ENCODE measurements at places on chromosomes 3 and 15.

DNA sequence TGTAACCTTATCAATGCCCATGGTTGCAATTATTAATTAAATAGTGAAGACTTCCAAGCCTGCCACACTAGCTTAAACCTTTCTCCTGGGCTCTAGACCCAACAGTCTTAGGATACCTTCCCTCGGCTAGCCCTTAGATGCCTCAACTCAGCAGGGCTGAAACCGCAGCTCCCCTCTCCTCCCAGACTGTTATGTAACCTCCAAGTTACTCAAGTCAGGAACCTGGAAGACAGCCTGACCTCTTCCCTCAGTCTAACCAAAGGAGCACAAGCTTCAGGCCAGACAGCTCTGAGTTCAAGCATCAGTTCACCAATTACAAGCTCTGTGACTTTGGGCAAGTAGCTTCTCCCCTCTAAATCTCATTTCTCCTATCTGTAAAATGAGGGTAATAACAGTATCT is 70.5 kb upstream of the HACD2 start:
- no peak for DNase-seq

- DNase-seq, result no peak
Measured at GRCh38 chr15:78102741-78103140, 10.4 kb downstream of the SH2D7 start.

GRCh38 chr3:112807685-112808084 is 39.0 kb downstream of the CD200R1L start:
- DNase-seq, result no peak

DNA sequence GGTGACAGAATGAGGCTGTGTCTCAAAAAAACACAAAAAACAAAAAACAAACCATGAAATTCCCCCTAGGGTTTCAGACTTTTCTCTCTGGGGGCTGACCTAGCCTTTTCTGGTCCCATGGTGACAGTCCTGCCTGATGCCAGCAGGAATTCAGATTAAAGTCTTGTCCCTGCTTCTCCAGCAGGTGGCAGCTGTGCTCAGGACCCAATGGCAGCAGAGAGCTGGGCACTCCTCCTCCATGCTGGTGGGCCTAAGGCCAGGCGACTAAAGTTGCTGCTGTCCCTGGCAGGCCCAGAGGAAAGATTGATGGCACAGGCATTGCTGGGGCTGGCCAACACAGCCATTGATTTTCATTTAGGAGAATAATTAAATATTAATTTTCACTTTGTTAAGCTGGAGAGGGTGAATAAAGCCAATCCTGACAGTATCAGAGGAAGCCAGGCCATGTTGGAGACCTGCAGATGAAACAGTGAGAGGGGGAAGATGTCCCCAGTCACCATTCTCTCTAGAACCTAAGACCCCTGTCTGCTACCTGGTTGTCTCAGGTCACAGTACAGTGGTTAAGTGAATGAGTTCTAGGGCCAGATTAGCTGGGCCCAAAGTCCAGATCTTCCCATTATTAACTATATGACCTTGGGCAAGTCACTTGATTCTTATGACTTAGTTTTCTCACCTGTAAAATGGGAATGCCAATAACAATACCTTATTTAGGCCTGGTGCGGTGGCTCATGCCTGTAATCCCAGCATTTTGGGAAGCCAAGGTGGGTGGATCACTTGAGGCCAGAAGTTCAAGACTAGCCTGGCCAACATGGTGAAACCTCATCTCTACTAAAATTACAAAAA is 7.1 kb downstream of the CELF6 start:
- peak; percentile 73 for DNase-seq

GRCh38 chr15:32778391-32779176 is 60.8 kb downstream of the GREM1 start:
- DNase-seq, result no peak

DNA sequence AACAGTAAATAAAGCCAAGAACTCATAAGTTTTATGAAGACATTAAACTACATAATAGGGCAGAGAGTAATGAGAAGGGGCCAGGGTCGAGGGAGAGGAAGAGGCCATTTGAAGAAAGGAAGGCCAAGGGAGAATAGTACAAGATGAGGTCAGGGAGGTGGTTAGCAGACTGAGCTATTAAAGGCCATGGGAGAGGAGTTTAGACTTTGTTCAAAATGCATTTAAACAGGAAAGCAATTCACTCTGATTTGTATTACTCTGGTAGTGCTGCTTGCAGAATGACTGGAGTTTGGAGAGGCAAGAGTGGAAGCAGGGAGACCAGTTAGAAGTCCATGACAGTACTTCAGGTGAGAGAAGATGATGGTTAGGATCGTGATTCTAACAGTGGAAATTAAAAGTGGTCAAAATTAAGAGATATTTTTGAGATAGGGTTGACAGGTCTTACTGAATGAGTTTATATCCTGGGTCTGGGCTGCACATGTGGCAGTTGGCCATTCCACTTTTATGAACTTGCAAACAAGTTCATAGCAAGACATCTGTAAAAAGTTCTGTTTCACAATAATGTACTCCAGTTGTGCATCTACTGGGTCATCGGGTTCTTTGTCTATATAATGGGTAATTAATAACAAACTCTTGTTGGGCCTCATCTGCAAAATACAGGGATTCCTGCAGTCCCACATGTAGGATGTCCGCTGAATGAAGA is 16.3 kb downstream of the PPP2R3A start:
- no peak for DNase-seq

DNA sequence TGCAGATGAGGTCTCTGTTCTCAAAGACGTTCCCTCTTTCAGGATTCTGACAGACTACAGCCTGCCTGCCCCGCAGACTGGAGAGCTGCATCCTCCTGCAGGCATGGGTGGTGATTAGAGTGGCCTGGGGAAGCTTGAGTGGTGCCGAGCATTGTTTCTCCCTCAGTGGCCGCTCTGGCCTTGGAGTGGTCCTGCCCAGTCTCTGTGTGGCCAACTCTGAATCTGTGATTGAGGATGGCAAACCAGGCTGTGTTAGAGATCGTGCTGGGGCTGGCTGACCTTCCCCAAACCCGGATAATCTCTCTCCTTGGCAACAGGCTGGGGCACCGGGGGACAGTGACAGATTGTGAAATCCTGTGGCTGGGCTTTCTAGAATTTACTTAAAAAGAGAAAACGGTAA is 11.0 kb upstream of the ADCY5 start:
- DNase-seq, result no peak

GRCh38 chr3:5140839-5141238 is 18.7 kb downstream of the ARL8B start:
- no peak for DNase-seq

- no peak for DNase-seq
Measured at GRCh38 chr3:52346623-52347530, 30.8 kb downstream of the DNAH1 start.

DNA sequence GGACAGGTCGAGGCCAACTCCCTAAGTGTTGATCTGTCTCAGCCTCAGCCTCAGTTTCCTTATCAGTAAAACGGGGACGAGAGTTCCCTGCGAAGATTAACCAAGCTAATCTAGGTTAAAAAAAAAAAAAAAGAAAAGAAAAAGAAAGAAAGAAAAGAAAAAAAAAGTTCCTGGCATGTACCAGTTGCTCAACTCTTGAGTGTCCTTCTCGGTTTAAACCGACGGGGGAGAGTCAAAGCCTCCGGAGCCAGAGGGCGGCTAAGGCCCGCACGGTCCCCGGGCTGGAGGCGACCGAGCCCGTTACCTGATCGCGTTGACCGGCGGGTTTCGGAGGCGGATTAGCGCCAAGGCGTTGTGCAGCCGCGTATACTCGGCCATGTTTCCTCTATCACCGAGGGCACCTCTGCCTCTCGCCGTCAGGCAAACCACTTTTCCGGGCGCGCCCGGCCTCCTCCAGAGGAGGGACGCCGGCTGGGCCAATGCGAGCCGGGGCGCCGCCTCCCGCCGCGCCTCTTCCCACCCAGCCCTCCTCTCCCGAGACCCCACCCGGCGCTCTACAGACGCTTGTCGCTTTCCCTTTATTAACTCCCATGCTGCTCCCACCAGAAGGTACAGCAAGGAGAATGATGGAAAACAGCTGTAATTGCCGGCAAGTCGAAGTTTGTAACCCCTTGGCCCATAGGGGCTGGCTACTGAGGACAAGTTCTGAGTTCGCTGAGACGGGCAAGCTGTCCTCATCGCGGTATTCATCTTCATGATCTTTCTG is at the start of gene EHHADH:
Gene EHHADH (minus strand): TSS at position 405 of the 766 bp plus-strand sequence. CDS start 27 bp downstream, at position 378.
- DNase-seq, result peak; percentile 41

GRCh38 chr15:69319384-69320375 is 21.0 kb downstream of the PAQR5 start:
- no peak for DNase-seq

DNA sequence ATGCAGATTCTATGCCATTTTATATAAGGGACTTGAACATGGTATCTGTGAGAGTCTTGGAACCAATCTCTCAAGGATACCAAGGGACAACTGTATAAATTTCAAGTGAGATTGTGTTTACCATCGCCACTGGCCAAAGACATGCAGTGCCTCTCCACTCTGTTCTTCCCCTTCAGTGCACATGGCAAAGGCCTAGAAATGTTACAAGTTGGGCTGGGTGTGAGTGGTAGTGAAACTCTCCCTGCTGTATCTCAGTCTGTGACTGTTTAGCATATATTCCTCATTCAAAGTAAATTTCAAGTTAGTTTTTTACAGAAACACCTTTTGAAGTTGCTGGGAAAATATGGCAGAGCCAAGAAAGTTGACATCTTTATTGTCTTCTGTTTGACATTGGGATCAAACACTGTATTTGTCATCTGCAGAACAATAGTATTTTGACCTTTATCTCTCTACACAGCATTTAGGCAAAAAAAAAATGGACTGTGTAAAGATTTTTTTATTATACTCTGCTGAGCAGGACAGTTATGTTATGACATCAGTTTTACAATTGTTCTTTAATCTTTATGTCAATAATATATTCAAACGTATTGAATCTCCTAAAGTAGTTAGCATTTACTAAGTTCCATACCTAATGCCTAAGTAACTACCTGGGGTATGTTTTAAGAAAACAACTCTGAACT is 101.4 kb downstream of the CCNL1 start:
- DNase-seq, result no peak

DNA sequence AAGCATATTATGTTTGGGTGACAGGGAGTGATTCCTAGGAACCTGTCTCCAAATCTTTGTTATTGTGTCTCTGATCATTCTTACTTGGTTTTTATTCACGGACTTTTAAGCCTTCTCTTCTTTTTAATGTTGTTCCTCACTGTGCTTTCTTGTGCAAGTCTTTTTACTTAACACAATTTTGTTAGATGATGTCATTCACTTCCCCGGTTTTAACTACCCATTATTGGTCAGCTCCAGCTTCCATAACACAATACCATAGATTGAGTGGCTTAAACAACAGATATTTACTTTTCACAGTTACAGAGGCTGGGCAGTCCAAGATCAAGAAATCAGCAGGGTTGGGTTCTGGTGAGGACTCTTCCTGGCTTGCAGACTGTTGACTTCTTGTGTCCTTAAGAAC is 436.3 kb upstream of the CBLB start:
- DNase-seq, result no peak

- DNase-seq, result no peak
Measured at GRCh38 chr3:9638155-9638554, 11.2 kb upstream of the MTMR14 start.

GRCh38 chr3:139238281-139239030 is 105.4 kb upstream of the MRPS22 start:
- no peak for DNase-seq

GRCh38 chr15:52262364-52262763 is 33.2 kb downstream of the MYO5C start:
- no peak for DNase-seq

- peak; percentile 9 for DNase-seq
Measured at GRCh38 chr3:159260049-159260662, 458.3 kb downstream of the MFSD1 start.

DNA sequence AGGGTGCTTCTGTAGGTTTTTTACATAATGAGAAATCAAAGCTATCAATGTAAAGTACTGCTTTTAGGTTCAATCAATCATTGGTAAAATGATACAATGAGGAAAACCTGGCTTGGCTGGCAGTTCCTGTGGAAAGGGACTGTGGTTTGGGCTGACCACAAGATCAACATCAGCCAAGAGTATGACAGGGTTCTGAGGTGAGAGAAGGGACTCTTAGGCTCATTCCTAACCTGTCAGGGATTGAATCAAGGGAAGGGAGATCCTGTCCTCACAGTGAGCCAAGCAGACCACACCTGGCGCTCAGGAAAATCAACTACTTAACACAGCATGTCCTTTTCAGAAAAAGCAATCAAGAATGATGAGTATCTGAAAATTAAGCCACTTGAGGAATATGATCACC is 111.1 kb downstream of the MAGI1 start:
- DNase-seq, result no peak

DNA sequence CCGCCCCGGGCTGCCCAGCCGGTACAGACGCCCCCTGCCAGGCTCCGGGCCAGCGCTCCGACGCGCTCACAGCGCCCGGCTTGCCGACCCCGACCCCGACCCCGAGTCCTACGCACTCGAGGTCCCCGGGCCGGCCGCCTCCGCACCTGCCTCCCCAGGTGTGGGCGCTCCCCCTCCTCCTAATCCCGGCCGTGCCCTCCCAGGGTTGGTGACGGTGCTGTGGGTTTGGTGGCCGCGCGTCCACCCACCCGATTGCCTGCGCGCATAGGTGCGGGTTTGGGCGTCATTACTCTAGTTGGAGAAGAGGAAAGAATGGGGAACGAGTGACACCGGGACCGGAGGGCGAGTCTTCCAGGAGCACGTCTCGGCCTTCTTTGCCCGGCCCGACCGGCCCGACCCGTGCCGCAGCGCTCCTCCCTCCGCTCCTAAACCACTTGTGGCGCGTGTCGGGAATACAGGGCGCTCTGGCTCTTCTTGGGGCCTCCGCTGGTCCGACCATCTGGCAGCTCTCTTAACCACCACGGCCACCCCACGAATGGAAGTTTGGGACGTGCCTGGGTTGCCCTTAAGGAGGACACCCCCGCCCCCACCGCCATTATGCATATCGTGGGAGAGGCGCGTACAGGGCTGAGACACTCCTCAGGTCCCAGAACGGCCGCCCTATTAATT is 810 bp upstream of the THRB start:
- DNase-seq, result no peak

DNA sequence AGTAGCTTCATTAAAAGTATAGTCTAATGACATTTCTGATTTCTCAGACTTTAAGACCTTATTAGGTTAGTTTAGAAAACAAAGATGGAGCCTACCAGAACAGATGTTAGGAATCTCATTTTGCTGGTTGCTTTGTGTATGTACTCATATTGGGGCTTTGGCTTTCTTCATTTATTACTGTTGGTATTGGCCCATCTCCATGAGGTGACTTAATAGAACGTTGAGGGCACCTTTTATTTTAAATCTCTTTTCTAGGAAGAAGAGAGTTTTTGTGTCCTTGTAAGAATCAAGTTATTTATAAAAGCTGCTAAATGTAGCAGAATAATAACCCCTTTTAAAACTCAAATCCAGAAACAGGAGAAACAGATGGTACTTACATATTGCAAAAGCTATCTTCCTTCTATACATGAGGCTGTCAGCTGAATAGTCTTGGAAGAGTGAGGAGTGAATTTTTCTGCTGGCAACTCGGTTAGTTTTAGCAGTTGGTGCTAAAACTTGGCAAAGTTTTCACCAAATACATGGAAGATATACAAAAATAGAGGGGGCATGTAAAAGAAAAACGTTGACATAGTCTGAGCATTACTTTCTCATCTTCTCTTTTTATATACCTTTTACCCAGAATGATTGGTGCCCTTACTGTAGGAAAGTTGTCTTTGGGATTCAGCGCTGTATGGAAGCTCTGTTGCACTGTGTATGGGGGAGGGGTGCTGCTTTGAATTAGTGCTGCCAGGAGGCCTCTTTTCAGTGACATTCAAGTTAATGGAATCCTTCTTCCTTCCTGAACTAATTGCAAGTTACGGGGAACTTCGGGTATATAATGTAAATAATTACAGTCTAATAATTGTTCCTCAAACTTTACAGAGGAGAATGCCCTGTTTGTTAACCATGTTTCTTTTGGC is 35.8 kb downstream of the CTNNB1 start:
- no peak for DNase-seq
